ENCODE measurements at places on chromosomes 7 and 10.

DNA sequence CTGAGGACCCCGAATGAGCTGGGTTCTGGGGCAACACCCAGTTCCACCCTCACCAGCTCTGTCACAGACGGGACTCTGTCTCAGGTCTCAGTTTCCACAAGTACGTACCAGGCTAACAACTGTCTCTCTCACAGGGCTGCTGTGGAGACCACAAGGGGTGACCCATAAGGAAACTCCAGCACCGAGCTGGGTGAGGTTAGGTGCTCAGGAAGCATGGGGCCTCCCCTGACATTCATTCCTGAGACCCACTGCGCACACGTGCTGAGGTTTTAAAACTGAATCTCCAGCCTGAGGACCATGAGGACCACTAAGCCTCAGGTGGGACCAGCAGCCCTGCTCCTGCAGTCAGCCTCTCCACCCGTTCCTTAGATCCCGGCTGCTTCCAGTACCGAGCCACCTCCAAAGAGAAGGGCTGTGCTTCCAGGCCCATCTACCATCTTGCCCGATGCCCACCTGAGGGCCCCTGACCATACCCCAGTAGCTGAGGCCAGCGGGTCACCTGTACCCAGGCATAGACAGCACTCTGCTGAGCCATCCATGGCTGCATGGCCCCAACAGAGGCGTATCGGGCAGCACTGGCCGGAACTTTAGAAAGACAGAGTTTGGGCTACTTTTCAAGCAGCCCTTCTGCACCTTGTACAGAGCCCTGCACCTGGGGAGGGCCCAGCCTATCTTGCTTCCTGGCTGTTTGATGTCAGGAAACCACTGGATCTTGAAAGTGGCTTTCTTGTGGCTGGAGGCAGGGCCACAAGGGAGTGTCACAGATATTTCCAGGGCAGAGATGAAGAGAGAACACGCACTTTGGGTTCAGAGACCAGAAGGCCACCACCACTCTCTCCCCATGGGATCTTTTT is 18.7 kb downstream of the HSPA12A start:
- DNase-seq: peak; percentile 83

GRCh38 chr7:133401225-133401624 is 148.3 kb downstream of the EXOC4 start:
- no peak for DNase-seq

- DNase-seq: no peak
Measured at GRCh38 chr7:23533238-23533604, 1.4 kb upstream of the TRA2A start.

GRCh38 chr10:25522946-25523608 is 348.3 kb downstream of the GPR158 start:
- no peak for DNase-seq

GRCh38 chr10:126256864-126257263 is 131.4 kb downstream of the ADAM12 start:
- DNase-seq: no peak

- DNase-seq: peak; percentile 79
Measured at GRCh38 chr7:38232502-38233366, 40.7 kb downstream of the TARP start.

DNA sequence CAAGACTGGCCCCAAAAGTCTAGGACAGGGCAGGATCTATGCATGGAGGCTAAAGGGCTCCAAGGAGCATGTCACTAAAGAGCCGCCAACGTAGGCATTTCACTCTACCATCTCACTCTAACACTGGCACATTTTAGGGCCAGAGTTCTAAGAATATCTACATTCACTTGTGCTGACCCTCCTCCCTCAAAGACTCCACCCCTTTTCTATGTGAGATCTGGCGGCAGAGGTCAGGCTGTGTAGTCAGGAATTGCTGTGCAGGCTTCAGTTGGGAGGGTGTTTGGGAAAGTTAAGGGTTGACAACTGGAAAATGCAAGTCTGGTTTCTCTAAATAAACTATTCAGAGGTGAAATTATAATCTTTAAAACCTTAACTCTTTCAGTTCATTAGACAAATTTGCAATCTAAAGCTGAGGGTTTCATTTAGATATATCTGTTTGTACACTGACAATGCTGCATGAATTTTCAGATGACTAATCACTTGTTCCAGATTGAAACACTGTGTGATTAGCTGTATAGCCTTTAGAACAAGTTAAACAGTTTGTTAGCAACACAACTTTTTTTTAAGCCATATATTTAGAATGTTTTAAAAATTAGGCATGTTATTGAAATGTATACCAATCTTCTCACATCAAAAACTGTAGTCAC is 18.2 kb downstream of the LMOD2 start:
- no peak for DNase-seq

DNA sequence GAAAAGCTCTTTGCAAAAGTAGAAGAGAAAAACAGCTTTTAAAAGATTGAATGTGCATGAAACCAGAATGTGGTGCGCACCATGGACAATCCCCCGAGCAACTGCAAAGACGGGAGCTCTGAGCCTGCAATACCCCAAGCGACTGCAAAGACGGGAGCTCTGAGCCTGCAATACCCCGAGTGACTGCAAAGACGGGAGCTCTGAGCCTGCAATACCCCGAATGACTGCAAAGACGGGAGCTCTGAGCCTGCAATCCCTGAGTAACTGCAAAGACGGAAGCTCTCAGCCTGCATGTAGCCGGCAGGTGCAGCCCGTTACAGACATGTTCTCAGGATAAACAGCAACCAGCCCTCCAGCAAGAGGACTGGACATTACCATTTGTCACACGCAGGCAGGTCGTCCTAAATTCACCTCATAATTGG is 6.2 kb downstream of the ZNF775 start:
- DNase-seq: no peak

GRCh38 chr7:158019726-158020705 is 567.6 kb downstream of the PTPRN2 start:
- no peak for DNase-seq

DNA sequence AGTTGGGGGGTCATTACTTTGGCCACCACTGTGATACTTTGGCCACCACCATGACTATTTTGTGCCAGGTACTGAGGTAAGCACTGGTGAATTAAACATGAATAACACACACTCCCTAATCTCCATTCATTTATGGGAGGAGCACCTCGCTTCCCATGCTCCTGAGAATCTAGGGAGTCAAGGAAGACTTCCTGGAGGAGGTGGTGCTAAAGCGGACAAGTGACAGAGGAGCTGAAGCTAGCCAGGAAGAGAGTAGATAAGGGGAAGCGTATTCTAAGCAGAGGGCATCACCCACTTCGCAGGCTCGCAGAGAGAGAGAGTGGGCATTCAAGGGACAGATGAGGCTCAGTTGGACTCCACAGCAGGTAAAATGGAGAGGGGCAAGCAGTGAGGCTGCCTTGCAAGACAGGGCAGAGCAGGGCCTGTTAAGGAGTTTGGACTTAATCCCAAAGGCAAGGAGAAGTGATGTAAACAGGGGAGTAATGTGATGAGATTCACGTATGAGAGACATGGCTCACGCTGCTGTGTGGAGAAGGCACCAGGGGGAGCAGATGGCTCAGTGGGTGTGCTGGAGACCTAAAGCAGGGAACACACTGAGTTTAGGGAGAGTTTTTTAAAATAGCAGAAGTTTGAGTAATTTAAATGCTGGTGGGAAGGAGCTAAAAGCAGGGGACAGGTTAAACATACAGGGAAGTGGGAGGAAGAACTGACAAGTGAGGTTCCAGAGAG is 21.3 kb upstream of the TMEM248 start:
- no peak for DNase-seq

DNA sequence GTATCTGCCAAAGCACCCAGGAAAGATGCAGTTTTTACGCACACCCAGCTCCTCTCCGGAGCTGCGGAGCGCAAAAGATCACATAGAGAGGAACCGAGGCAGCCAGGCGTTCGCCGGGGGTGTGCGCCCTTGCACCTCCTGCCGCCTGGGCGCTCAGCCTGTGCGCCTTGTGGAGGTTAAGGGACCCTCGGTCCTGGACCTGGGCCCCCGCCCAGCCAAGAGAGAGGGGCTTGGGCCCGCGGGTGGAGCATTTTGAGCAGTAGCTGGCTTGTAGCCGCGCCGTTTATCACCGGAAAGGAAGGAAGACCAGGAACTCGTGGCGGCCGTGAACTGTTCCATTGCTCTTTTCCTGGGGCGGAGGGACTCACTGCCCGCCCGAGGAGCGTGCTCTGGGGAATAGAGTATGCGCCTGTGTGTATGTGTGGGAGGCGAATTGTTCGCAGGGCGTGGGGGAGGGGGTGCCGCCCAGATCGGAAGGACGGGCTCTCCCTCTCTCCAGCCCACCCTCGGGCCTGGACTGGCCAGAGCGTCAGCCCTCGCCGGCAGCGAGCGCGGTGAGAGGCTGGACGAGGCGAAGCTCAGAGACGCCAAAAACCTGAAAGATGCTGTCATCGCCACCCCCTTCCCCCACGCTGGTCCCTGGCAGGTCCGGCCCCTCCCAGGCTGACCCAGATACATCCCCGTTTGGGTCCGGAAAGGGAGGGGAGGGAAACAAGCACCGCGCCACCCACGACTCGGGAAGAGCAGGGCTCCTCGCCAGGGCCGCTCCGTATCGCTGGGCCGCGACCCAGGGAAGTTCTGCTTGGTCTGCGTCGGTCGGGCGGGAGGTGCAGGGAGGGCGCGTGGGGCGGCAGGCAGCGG is 1.2 kb upstream of the WNT2 start:
- DNase-seq: no peak
